ENCODE measurements at places on chromosomes 1 and 21.
A peak's percentile ranks its signal among the peaks of the same experiment; 100 is the strongest.

- DNase-seq: no peak
Measured at GRCh38 chr1:212641956-212642355, 33.4 kb downstream of the ATF3 start.

DNA sequence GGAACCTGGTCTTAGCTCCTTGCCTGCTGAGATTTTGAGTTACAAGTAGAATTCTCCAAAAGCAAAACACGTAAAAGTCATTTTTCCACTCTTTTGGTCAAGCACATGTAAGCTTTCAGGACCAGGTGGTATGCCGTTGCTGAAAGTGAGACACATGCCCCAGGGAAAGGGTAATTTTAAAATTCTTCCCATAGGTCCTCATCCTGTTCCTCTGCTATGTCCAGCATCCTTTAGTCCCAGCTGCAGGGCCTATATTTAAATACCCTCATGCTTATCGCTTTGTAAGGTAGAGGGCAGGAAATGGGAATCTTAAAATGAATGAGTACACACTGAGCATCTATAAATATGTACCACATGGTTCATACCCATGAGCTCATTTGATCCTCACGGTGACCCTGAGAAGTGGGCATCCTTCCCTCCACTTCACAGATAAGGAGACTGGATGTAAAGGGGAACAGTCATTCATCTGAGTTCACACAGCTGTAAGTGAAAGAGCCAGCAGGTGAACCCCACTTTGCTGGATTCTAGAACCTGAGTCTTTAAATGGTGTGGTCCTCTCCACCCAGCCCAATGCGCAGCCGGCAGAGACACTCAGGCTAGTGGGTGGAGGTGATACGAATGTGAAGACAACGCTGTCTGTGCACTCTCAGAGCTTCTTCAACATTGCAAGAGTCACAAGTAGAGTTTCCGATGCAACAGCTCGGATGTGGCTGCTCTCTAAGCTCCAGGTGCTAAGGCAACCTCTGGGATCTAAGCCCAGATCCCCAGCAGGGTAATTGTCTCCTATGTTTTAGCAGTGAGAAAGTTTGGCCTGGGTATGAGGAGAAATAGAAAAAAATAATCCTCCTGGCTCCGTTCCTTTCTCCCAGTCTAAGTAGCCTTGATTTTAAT is 163.5 kb downstream of the PLXNA2 start:
- no peak for DNase-seq

GRCh38 chr1:240844486-240844885 is 232.5 kb upstream of the GREM2 start:
- DNase-seq: no peak

GRCh38 chr1:81187635-81188034 is 613.1 kb upstream of the ADGRL2 start:
- DNase-seq: no peak

DNA sequence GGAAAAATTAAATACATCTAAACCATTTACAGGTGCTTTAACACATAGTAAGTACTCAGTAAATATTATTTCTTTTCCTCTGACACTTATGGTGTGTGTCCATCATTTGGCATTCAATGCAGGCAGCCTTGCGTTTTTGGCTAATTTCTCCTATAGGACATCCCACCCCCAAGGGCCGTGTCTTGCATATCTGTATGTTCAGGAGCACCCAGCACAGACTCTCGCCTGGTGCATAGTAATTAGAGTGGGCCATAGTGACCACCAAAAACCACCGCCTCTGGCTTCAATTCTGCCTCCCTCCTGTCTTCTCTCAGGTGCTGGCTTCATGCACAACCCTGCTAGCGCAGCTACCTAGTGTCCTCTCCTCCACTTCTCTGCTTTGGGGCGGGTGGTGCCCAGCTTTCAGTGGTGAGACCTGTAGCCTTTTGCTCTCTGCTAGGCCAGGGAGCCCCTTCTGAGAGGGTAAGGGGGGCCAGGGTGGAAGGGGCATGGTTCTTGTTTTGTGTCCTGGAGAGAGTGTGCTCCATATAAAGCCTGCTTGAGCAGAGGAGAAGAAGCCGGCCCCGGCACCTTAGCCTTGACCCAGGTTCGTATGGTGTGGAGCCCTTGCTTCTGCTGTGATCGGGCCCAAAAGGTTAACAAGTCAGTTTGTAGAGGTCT is 33.4 kb downstream of the BATF3 start:
- no peak for DNase-seq

- peak; percentile 65 for DNase-seq
Measured at GRCh38 chr1:233295237-233295974, at the start of gene PCNX2. Gene PCNX2, minus strand, starts transcription at chr1:233295725. Its CDS starts 247 bp downstream, at chr1:233295478.

GRCh38 chr1:37764414-37764825 is 500 bp downstream of the EPHA10 start:
- DNase-seq: no peak

GRCh38 chr1:2336499-2336898 is 54.9 kb downstream of the MORN1 start:
- DNase-seq: no peak

DNA sequence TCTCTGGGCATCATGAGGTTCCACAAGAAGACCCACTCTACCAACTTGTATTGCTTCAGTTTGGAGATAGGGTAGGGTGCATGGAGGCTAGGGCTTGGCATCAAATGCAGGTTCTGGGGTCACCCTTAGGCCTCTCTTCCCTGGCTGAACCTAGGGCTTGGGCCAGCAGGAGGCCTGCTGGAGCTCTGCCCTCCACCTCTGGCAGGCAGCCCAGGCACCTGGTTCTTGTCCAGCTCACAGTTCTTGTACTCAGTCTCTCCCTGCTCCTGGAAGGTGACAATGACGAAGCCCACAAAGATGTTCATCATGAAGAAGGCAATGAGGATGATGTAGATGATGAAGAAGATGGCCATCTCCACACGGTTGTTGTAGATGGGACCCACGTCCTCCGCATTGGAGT is 37.5 kb upstream of the KIF21B start:
- DNase-seq: no peak

- DNase-seq: no peak
Measured at GRCh38 chr21:14466715-14467114, 79.4 kb downstream of the SAMSN1 start.

Data from NCI-H774 (cell line).